ENCODE measurements at places on chromosomes 3 and 15.

DNA sequence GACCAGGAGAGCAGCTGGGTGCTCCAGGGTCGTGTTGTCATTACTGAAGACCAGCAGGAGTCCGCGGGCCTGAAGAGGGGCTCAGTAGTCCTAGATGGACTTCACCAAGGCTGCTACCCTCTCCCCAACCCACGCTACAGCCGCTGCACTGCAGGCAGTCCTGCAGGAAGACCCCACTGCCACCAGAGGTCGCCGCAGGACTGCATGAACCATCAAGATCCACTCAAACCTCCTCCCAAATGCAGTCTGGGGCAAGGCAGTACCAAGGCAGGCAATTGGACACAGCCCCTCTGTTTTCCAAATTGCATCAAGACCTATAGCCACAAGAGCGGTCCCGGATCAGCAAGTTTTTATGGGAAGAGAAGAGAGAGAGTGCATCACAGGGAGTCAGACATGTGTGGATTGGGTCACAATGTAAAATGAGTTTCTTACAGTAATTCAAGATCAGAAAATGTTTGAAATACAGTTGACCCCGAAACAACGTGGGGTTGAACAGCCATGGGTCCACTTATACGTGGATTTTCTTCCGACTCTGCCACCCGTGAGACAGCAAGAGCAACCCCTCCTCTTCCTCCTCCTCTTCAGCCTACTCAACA, 46.7 kb downstream of the DZIP1L start:
- no peak for DNase-seq

DNA sequence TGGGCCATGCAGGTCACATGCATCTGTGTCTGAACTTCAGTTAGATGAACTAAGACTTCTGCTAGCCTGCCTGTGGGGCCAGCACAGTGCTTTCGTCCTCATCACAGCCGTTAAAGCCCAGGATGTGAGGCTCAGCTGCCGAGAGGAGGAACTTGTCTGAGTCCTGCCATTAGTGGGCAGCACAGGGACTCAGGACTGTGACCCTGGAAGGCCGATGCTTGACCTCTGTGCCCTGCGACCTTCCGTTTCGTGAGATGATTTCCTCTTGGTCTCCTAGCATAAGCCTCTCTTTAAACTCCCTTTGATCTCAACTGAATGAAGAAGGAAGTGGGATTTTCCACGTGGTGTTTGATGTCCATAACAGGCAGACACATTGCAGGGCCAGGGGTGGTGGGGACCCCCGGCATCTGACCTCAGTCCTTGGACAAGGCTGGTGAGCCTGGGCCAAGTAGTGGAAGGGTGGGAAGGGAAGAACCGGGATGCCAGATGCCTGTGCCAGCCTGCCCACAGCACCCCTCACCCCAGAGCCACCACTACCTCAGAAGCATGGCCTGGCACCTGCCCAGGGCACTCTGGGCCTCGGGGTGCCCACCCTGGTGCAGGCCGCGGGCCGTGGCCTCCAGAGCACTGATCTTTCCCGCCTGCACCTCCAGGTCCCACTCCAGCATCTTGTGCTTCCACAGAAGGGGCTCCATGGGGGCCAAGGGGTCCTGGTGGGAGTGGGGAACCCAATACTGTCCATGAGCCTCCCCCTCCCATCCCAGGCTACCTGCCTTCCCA, 21.6 kb downstream of the PLA2G4B start:
- DNase-seq: no peak

DNA sequence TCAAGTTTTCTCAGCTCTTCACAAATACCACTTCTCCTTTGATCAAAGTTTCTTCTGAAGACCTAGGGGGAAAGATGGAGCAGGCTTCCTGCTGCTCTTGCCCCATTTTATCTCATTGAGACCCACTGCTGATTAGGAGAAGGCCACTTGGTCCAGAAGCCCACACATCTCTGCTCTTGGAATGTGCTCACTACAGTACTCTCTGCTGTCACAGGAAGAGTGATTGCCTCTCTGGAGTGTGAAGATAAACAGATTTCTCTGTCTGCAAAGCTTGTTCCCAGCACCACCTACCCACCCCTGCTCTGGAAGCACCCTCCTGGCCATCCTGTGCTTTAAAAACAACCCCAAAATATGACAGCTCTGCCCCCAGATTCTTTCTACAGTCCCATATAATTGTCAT, 41.3 kb upstream of the PRTG start:
- no peak for DNase-seq

DNA sequence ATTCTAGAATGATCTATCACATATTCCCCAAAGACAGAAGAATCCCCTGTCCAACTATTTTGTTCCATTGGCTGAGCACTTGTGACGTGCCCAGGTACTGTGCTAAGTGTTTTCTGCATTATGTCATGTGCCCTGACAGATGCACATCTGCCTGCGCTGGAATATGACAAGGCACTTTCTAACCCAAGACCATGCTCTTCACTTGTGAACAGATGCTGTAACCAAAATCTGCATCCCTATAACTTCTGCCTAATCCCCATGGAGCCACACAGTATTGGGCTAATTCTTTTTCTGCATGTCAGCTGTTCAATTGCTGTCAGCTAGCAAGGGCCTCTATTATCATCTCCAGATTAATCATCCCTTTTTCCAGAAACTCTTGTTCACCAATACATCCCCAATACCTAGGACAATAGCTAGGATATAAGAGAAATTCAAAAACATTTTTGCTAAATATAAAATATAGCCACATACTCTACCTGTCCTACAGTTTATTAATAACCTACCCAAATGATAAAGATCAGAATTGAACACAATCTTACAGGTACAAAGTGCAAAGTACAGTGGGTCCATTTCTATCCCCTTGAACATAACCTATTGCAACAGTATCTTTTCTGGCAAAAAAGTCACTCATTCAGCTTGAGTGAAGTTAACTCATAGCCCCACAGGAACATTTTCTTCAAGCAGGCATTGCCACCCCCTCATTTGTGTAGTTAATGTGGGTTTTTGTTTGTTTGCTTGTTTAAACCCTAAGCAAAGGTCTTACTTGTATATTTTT, 109.4 kb upstream of the LRRN1 start:
- no peak for DNase-seq

GRCh38 chr15:88382482-88382983, 84.7 kb downstream of the MRPL46 start:
- DNase-seq: no peak

DNA sequence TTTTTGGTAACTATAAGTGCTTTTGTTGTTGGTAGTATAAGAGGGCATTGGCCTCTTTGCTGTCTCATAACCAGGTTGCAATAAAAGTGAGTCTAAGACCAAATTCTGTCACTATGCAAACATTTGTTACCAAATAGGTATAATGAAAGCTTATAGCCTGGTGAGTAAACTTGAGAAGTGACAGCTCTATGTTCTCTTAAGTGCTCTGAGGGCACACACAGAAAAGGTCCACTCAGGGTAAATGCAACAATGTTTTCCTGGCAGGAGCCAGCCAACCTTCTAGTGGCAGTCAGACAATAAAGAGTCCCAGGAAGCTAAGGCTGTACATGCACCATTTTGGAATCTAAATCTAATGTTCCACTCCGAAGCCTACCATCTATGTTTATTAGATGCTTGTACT, 262.1 kb upstream of the TGFBR2 start:
- DNase-seq: no peak

- no peak for DNase-seq
Measured at GRCh38 chr15:76941636-76942035, 10.1 kb downstream of the RCN2 start.

DNA sequence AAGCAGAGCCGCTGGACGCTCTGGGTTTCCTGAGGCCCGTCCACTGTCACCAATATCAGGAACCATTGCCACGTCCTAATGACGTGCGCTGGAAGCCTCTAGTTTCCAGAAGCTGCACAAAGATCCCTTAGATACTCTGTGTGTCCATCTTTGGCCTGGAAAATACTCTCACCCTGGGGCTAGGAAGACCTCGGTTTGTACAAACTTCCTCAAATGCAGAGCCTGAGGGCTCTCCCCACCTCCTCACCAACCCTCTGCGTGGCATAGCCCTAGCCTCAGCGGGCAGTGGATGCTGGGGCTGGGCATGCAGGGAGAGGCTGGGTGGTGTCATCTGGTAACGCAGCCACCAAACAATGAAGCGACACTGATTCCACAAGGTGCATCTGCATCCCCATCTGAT, 3.3 kb downstream of the RHO start:
- DNase-seq: no peak
